Naive thymus-derived CD8-positive, alpha-beta T cell (primary cell): ENCODE measurements at places on chromosomes 16 and 17.
A peak's percentile ranks its signal among the peaks of the same experiment; 100 is the strongest.

DNA sequence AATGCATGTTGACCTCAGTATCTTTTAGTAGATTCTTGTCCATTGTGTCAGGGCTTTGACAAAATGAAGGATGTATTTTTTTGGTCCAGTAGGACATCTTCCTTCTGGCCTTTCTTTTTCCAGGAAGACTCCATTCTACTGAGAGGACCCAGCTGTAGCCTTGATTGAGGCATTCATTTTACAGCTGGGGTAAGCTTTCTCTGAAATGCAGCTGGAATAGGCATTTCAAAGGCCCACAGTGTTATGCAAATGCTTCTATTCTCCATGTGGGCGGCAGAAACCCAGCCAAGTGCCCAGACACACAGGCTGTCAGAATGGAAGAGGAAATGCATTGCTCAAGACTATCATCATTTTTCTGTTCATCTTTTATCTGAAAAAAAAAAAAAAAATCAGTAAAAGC, 629.0 kb upstream of the CDH8 start:
- DNase-seq, result no peak

GRCh38 chr17:71023249-71024030, 854.1 kb downstream of the KCNJ2 start:
- DNase-seq, result no peak

- no peak for DNase-seq
Measured at GRCh38 chr17:15954222-15954621, 9.3 kb downstream of the ADORA2B start.

- DNase-seq, result no peak
Measured at GRCh38 chr16:86117235-86117634, 218.3 kb downstream of the IRF8 start.

DNA sequence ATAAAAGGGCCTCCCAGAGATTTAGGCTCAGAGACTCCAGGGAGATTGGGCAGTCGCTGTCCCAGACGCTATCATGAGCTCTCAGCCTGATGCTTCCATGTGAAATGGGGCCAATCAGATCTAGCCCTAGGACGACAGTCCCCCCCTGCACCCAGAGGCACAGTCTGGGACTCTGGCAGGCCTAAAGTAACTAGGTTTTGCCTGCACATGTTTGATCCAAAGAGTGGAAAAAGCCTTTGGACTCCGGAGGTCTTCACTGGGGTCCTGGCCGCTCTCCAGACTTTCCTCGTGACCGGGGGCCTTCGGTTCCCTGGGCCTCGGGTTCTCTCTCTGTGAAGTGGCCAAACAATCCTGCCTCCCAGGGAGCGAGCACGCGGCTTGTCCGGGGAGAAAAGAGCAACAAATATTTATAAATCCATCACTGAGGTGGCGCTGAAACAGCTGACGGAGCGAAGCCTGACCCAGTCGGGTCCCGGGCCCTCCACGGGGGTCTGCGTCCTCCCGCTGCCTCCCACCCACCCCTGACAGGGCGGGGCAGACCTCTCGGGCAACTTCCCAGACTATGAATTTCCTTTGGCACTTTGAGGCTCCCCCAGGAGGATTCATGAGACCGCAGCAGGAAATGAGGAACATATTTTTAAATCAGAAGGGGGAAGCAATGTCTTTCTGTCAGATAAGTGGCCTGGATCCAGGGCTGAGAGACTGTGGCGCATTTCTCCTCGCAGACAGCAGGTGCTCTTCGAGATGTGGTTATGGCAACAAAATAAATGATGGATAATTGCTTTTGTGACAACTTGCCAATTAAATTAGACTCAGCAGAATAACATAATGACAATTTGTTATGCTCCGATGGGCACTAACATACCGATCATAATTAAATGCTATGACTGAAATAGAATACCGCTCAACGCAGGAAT, 38.9 kb downstream of the MRPS23 start:
- no peak for DNase-seq

GRCh38 chr17:77315010-77315409, 174.2 kb downstream of the SEC14L1 start:
- DNase-seq, result no peak

GRCh38 chr17:82334622-82335394, 1.2 kb upstream of the SECTM1 start:
- no peak for DNase-seq

DNA sequence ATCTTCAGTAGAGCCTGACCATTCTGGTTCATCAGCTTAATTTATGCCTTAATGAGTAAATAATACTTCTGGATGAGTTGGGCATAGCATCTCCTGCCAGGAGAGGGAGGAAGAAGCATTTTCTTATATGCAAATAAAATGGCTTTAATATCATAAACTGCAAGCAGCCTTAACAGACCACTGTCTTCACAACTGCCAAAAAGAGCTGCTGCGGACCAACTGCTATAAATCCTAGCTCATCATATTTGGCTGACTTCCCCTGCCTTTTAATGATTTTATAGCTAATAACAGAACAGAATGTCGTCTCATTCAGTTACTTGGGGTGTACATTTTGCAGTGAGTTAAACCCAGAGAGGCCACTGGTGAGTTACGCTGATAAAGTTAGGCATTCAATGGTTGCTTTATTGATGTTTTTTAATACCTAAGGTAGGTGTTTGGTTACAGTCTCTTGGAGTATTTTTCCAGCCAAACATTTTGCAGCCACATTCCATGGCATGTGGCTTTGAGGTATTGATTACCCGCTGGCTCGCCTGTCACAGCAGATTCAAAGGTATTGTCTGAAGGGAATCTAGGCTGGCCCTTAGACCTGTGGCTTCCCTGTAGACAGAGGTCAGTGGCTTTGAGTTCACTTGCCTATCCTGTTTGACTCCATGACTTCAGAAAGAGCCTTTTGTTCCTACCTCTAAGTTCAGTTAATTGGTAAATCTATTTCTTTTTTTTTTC, 16.4 kb downstream of the FAM20A start:
- no peak for DNase-seq

- no peak for DNase-seq
Measured at GRCh38 chr17:38693700-38694329, 11.3 kb upstream of the MLLT6 start.

DNA sequence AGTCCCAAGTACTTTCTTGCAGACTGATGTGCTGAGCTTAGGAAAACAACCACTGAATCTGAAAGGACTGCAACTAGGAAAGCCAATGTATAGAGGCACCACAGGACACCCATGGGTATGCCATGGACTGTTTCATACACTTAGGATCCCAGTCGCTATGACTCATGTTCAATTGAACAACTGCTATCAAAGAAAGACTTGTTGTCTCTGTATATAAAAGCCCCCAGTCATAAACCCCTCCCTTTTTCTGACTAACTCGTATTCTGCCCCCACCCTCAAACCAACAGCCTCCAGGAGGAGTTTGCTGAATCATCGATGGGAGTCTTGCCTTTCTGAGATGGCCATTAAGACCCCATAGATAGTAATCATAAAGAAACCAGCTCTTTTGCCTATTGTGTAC, 205.4 kb downstream of the ANKFN1 start:
- DNase-seq, result no peak

DNA sequence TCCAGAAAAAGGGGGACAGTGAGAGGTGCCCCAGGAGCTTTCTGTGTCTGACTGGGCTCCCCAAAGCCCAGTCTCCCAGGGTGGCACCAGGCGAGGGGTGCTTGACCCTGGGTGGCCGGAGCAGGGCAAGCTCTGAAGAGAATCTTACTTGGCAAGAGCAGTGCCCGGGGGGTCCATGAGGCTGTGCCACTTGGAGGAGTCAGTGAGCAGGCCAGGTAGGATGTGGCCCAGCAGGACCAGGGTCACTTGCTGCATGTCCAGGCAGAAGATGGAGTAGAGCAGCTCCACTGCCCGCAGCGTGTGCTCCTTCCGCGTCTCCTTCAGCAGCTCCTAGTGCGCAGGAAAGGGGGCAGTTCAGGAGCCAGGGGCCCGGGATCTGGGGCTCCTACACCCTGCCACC, 7.3 kb downstream of the CSF3 start:
- no peak for DNase-seq

DNA sequence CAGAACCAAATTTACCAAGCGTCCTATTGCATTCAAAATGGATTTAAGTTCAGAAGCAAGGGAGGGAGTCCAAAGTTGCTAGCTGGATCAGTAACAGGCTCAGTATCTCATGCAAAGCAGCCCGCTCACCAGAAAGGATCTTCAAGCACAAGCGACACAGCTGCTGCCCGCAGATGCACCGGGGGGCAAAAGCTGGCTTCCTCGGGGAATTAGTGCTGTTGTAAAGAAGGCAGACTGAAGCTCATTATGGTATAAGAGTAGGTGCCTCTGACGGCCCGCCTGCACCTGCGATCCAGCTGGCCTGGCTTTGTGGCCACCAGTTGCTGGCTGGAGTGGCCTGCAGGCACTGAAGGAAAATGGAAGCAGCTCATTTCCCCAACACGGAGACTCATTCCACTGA, 128.4 kb upstream of the RCVRN start:
- no peak for DNase-seq

- DNase-seq, result no peak
Measured at GRCh38 chr17:58507123-58507634, 7.3 kb downstream of the MTMR4 start.

GRCh38 chr17:4635823-4636375, 5.6 kb downstream of the ALOX15 start:
- DNase-seq, result no peak

DNA sequence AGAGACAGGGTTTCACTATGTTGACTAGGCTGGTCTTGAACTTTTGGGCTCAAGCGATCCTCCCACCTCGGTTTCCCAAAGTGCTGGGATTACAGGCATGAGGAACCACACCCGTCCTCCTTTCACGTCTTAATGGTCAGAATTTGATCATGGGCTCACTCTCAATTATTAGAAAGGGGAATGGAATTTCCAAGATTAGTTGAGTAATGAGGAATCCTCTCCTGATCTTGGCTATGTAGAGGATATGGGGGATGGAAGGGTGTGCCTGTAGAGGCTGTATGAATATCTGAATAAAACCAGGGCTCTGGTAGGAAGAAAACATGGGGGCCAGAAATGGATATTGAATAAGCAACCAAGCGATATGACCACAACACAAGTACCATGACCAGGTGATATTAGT, 25.9 kb upstream of the SMURF2 start:
- DNase-seq, result no peak

DNA sequence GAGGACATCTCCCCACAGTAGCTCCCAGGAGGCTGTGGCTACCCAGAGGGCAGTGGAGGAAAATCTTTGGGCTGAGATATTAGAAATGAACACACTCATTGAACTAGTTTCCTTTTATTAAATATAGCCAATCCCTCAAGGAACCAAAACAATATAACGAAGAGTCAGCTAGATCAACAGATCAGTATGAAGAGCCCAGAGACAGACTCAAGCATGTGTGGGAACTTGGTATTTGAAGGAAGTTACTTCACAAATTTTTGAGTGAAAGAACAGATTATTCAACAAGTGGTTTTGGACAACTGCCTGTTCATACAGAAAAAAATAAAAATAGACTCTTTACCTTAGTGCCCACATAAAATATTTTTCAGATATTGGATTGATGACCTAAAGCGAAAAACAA, 183.6 kb upstream of the PMFBP1 start:
- no peak for DNase-seq

GRCh38 chr17:81109957-81110356, 55.4 kb upstream of the PVALEF start:
- DNase-seq, result no peak

DNA sequence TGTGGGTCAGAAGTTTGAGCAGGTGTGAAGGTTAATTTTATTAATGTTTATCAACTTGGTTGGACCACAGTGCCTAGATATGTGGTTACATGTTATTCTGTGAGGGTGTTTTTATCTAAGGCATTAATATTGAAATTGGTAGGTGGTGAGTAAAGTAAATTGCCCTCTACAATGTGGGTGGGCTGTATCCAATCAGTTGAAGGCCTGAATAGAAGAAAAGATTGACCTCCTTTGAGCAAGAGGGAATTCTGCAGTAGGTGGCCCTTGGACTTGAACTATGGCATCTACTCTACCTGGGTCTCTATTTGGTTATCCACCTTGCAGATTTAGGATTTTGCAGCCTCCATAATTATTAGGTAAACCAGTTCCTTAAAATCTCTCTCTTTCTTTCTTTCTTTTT, 356.8 kb upstream of the EEF2KMT start:
- no peak for DNase-seq

DNA sequence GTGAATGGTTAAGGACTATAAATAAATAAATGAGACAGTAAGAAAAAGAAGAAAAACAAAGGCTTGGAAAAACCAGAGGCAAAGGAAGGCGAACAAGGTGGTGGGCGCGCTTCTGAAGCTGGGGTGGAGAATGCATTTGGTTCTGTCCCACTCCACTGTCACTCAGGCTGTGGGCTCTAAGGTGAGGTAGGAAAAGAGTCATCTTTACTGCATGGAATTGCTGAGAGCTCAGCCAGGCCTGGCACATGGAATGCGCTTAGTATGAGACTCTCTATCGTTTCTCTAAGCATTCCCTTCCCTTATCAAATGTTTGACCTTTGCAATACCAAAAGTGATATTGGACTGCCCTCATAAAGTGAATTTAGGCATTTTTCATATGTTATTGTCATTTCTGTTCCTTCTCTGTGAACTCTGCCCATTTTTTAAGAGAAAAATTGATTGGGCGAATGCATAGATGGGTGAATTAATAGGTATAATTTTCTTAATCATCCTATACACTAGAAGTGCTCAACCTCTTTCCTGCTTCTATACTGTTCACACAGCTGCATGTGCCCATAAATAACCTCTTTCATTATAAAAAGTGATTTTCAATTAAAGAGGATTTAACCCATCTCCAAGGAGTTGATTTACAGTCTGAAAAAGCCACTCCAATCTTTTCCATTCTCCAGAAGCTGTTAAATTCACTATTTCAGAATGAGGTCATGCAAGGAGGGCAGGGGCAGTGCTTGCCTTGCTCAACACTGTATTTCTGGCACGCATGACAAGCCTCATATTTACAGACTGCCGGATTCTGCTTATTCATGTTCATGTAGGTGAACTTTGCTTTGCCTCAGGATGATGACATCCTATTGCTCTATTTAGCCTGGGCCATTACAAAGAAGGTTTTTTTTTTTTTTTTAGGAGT, 87.7 kb downstream of the MYH10 start:
- DNase-seq, result no peak

- no peak for DNase-seq
Measured at GRCh38 chr17:82566129-82566960, 46.8 kb downstream of the FOXK2 start.

- DNase-seq, result peak; percentile 16
Measured at GRCh38 chr16:56547120-56547948, 17.5 kb upstream of the MT4 start.

GRCh38 chr16:48374255-48374654, 11.0 kb downstream of the SIAH1 start:
- no peak for DNase-seq
